ENCODE measurements at places on chromosomes 2 and 18.
A peak's percentile ranks its signal among the peaks of the same experiment; 100 is the strongest.

DNA sequence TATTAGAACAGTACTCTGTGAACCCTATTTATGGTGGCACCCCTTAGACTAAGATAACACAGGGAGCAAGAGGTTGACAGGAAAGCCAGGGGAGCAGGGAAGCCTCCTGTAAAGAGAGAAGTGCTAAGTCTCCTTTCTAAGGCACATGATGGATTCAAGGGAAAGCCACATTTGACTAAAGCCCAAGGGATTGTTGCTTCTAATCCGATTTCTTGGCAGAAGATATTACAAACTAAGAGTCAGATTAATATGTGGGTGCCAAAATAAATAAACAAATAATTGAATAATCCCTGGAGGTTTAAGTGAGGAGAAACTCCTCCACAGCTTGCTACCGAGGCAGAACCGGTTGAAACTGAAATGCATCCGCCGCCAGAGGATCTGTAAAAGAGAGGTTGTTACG is 333.2 kb downstream of the SOX11 start:
- DNase-seq: no peak

GRCh38 chr18:77059294-77059916 is 73.2 kb downstream of the MBP start:
- no peak for DNase-seq

DNA sequence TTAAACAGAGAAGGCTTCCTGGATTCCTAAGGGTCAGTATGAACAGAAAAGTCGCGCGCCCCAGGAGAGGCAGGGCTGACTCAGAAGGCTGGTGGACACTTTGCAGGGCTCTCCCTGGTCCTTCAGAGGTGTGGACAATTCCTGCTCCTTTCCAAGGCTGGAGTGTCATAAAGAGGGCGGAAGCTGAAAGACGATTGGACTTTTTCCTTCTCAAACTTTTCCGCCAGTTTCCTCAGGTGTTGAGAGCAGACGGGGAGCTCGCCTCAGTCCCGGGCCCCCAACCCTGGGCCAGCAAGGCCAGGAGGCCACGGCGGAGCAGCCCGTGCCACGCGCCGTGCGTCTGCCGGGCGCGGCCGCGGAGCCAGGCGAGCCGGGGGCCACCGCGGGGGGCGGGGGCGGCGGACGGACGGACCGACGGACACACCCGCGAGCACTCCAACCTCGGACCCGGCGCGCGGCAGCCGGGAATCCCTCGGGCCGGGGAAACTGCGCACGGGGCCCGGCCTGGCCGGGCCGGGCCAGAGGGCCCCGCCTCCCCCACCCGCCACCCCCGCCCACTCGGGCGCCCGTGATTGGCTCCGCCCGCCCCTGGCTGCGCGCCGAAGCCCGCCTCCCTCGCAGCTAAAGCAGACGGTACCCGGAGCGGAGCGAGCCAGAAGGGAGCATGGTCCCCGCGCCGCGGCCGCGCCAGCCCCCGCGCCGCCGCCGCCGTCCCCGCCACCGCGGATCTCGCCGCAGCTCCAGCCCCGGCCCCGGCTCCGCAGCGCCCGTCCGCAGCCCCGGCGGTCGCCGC is at the start of gene KLHL29:
Gene KLHL29 (plus strand): TSS at position 629 of the 793 bp plus-strand sequence. CDS start 177,018 bp downstream, outside the sequence.
- DNase-seq: peak; percentile 25

GRCh38 chr18:54125429-54125828 is 99.0 kb downstream of the MBD2 start:
- no peak for DNase-seq

- no peak for DNase-seq
Measured at GRCh38 chr2:237411683-237412423, 2.1 kb downstream of the COL6A3 start.

DNA sequence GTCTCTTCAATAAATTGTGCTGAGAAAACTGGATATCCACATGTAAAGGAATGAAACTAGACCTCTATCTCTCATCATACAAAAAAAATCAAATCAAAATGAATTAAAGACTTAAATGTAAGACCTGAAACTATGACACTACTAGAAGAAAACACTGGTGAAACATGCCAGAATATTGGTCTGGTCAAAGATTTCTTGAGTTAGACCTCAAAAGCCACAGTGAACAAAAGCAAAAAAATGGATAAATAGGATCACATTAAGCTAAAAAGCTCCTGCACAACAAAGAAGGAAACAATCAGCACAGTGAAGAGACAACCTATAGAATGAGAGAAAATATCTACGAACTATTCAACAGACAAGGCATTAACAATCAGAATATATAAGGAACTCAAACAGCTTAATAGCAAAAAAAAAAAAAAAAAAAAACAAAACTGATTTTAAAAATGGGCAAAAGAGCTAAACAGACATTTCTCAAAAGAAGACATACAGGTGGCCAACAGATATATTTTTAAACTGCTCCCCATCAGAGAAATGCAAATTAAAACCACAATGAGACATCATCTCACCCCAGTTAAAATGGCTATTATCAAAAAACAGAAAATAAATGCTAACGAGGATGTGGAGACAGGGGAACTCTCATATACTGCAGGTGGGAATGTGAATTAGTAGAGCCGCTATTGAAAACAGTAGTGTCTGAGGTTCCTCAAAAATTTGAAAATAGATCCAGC is 66.3 kb downstream of the NCKAP1 start:
- DNase-seq: no peak

DNA sequence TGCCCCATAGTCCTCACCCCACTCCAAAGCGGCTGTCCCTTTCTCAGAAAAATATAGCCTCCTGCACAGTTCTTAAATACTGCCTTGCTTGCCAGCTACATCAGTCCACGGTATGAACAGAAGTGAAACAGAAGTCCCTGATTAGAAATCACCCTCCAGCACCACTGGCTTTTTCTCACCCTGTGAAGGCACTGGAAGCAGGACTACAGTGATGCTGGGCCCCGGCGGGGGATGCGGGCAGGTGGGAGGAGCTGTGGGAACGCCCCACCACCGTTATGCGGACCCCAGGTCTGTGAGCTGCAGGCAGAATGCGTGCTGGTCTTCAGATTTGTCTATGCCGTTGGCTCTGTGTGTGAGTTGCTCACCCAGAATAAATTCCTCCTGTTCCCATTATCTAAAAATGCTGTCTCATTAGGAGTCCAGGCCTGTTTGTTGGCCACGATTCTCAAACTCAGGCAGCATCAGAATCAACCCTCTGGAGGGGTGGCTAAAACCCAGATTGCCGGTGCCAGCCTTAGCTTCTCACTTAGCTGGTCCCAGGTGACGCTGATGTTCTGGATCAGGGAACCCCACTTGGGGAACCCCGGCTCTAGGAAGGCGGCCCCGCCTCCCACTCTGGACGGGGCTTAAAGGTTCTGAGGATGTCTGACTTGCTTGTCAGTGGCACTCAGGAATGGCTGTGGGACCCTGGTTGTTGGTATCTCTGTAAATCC is 224.8 kb upstream of the PXDN start:
- DNase-seq: no peak

DNA sequence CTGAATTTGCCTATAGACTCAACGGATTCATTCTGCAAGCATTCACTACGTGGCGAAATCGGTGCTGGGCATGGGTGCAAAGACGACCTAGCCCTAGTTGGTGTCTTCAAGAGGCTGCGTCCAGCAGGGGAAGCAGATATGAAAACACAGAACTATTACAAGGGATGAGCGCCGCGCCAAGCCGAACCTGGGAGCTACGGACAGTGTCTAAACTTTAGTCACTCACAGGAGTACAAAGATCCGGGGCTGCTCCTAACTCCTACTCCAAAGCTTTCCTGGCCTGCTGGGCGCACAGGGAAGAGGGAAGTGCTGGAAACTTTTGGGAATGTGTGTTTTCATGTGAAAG is 732 bp upstream of the ANXA4 start:
- no peak for DNase-seq
